ENCODE measurements at places on chromosomes 11 and 22. TPM values are rescaled to one million over a fixed set of nuclear protein-coding genes. Genes with fewer than 3 reads are reported as not detected.

The WT1 gene
- total RNA-seq: not detected

The FAM227A gene
- total RNA-seq: 3.1 TPM

The SERPING1 gene
- 0.65 TPM for total RNA-seq

The GRM5 gene
- total RNA-seq: not detected

The MYOD1 gene
- total RNA-seq: not detected

The DDX25 gene
- not detected for total RNA-seq

The APOC3 gene
- total RNA-seq: not detected

The SCGB1A1 gene
- total RNA-seq: not detected

All from placental epithelial cell (primary cell).